Breast epithelium (tissue), 4 donors: ENCODE measurements at places on chromosomes 4 and X. TPM values are rescaled to one million over a fixed set of nuclear protein-coding genes. Genes with fewer than 3 reads are reported as not detected.

Gene ERCC6L
- total RNA-seq, result 0.15 TPM

DNA sequence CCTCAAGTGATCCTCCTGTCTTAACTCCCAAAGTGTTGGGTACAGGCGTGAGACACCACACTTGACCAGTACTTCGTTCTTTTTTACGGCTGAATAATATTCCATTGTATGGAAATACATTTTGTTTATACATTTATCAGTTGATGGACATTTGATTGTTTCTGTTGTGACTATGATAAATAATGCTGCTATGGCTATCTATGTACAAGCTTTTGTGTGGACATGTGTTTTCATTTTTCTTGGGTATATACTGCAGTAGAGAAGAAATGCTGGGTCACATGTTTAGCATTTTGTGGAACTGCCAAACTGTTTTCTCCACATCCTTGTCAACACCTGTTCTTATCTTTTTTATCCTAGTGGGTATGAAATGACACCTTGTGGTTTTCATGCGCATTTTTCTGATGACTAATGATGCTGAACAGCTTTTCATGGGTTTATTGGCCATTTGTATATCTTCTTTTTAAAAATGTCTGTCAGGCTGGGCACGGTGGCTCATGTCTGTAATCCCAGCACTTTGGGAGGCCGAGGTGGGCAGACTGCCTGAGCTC is 37.3 kb downstream of the SAT1 start:
- no peak for DNase-seq

DNA sequence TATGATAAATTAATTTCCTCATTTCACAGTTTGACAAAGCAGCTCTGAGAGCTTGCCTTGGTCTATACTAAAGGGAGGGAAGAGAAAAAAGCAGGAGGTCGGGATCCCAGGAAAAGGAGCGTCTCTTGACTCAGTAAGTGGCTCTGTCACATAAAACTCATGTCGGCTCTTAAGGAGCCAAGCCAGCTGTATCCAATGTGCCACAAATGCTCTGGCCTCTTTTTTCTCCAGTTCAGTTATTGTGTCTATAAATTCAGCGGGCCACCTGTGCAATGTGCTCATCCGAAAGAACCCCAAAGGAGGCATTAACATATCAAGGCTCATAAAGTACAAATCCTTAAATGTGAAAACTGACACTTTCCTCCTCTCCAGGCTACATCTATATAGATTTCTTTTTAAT is 337.7 kb upstream of the FAM241A start:
- no peak for DNase-seq

DNA sequence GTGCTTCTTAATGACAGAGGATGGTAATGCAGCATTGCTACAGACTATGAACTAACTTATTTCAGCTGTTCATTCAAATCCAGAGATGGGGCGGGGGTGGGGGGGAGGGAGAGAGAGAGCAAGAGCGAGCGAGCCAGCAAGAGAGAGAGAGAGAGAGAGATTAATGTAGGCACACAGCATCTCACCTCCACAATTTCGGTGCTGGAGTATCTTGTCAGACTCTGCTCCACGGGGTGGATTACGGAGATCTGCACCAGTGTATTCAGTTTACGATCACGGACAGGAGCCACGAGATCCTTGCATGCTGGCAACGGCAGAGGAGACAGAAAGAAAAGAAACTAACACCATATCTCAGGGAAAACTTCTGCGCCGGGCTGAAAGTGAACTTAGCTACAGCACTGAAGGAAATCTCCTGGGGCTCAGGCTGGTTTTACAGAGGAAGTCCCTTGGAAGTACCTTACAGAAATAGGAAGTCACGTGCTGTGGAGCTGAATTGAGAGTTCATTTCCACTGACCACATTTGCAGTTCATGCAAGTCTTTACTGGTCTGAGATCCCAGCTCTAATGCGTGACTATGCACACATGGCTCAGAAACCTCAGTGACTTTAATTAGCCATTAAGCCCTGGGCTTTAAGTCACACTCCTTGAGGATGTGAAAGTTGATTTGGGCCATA is 440.9 kb downstream of the INPP4B start:
- DNase-seq, result peak; percentile 35

Gene SPANXC
- not detected for total RNA-seq

DNA sequence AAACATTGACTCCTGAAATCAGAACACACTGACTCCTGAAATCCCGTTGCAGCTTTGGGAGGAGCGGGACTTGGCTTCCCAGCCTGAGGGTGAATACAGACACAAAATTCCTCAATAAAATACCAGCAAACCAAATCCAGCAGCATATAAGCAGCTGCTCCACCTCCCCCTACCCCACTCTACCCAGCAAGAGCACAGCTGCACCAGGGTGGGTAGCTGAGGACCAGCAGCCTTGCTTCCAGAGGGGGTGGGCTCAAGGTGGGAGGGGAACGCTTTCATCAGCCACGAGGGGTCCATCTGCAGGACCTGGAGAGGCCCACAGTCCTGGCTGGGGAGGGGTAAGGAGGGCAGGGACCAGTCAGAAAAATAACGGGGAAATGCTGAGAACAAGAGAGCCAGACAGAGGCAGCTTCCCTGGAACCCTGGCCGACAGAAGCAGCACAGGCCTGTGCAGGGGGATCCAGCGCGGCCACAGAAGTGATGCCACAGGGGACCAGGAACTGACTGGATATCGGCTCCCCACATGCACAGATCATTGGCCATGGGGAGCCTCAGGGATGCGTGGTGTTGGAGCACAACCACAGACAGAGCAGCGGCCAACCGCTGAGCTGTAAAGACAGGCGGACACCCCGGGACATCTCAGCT is 49.8 kb downstream of the FGFRL1 start:
- peak; percentile 20 for DNase-seq

DNA sequence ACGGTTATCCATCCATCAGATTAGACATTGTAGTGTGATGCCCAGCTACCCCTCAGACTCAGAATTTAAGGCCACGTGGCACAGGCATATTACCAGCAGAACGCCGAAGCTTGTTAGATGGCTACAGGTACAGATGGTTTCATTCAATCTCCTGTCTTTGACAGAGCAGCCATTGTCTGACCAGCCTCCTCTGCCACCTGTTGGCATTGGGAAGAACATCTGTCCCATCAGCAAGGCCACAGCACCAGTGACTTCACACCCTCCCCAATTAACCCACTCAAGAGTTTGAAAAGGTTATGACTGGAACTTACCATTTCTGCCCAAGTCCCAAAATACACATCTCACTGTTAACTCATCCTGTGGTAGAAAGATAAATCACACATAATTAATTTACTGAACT is 22.0 kb upstream of the PHKA2 start:
- DNase-seq, result no peak

Gene TLR3
- total RNA-seq, result 7.4 TPM

Gene FDCSP
- total RNA-seq, result not detected

DNA sequence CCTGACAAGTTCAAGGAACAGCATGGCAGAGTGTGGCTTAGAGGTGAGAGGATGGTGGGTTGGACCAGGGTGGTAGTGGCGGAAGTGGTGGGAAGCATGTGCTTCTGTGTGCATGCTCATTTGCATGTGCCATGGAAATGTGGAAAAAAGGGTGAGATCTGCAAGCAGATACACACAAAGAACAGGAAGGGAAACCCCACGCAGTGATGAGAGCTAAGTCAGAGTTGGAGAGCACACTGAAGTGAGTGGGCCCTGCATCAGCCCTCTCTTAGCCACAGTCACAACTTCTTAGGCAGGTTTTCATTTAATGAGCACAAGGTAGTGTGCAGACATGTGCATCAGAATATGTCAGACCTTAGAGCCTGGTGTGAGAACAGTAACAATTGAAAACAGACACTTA is 483.8 kb downstream of the AFF2 start:
- no peak for DNase-seq

Gene FAM47E
- total RNA-seq, result 17.9 TPM

DNA sequence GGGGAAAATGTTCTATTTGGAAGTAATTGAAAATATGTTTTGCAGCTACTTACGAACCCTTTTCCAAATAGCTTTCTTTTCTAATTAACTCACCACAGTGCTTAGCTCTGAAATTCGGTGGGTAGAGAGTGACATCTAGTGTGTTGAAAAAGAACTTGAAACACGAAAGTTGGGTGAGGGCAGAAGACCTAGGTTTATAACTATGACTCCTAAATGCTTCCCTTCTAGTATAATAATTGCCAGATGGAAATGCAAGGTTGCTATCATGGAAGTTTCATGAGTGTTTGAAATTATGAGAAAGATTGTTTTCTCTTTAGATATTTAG is 77.3 kb upstream of the NOCT start:
- no peak for DNase-seq

GRCh38 chr4:153518637-153519389 is 52.7 kb downstream of the TMEM131L start:
- DNase-seq, result no peak

GRCh38 chrX:42678133-42678532 is 99.8 kb downstream of the PPP1R2C start:
- DNase-seq, result no peak

Gene METAP1
- 22.9 TPM for total RNA-seq

DNA sequence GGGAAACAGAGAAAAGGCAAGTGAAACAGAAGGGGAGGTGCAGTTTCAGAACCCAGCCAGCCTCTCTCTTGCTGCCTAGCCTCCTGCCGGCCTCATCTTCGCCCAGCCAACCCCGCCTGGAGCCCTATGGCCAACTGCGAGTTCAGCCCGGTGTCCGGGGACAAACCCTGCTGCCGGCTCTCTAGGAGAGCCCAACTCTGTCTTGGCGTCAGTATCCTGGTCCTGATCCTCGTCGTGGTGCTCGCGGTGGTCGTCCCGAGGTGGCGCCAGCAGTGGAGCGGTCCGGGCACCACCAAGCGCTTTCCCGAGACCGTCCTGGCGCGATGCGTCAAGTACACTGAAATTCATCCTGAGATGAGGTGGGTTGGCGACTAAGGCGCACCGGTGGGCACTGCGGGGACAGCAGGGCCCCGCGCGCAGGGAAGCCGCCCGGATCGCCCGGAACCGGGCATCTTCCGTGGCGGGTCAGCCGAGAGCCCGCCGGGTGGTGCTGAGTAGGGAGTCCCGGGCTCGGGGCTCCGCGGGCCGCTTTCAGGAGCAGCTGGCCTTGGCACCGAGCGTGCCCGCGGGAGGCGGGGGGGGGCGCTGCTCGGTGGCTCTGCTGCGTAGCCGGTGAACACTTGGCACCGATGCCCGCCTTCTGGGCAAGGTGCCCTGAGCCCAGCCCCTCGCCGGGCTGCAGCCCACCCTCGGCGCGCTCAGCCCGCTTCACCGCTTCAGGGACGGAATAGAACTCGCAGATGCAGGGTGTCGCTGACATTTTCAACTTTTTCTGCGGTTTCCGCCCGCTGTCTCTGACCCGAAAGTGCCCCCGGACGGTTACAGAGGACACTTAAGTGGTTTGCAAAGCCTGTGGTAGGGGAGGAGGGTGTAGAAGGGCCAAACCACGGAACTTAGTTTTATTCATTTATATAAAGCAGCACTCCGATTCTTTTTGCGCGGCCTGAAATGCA is at the start of gene CD38:
CD38 (plus strand) TSS at position 40 of the 953 bp plus-strand sequence; CDS start at position 127, 87 bp downstream.
- no peak for DNase-seq

DNA sequence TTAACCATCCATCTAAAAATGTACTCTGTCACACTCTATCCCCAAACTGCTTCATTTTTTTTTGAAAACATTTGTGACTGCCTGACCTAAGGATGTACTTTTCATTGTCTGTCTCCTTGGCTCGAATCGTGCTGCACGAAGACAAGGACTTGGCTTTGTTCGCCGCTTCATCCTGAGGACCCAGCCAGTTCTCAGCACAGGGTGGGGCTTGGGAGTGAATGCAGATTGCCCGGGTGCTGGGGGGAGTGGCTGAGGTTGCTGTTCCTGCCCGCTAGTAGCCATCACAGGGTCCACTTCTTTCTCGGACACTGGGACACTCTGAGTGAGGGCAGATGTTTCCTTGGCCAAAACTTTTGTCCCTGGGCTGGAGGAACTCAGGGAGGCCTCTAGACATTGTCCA is 70.1 kb upstream of the CLCN4 start:
- no peak for DNase-seq

Gene RAB33A
- 2.6 TPM for total RNA-seq

Gene RAI2
- total RNA-seq, result 18.0 TPM

DNA sequence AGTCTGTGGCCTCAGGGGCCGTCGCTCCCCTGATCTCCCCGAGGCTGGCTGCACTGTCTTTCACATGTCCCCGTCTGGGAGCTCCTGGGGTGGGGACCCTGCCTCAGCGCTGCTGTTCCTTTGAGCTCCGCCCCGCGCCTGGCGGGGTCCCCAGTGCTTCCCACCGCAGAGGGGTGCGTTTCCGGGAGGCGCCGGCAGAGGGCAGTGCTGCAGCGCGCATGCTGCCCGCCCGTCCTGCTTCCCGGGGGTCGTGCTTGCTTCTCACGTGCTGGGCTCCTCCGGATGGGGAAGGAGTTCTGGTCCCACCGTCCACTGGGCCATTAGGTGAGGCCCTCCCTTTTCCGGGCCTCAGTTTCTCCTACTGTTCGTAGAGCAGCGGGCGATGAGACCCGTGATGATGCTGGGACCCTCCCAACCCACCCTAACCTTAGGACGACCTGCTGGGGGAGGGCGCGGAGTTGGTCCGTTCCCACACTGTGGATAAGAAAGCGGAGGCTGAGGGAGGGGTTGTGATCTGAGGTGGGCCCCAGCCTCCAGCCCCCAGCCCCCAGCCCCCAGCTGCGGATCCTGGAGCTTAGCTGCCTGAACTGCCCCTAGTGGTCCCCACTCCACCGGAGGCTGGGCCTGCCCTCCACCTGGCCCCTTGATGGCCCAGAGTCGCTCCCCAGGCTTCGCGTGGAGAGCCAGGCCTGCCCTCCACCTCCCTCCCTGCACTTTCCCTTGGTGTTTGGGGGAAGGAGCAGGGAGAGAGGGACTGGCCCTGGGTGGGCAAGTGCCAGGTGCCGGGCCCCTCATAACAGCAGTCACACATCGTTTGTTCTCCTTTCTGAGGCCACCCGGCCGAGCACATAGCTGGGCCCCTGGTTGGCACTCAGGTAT is 15.3 kb downstream of the CPZ start:
- DNase-seq, result no peak

- no peak for DNase-seq
These were observed 304.5 kb downstream of the PPP3CA start for GRCh38 chr4:101042847-101043246.

DNA sequence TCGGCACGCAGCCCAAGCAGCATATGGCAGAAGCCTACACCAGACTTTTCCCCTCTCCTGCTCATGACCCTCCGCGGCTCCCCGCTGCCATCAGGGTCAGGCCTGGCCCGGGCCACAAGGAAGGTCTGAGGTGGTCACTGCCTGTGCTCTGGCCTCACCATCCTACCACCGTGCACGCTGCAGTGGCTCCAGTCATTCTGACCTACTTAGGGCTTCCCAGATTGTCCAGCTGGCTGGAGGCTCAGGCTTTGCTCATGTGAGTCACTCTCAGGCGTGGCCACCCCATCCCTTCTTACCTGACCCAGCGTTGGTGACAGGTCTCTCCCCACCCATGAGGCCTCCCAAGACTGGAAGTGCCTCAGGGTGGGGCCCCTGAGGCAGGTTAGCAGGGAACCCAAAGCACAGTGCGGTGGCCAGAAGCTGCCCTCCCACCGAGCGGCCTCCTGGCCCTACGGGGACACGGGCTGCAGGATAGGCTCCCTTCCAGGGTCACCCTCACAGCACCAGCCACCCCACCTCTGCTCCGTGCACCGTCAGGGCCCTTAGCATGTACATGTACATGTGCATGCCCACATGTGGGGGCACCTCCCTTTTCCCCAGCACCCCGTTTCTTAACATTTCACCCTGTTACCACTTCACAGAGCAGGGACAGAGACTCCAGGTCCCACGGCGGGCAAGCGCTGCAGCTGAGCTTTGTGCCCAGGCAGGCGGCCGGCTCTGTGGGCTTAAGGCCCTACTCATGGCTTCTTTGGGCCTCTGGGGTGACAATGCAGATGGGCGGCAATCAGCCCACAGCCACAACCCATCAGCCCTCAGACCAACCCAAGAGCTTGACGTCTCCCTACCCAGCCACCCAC is 2.2 kb downstream of the TREX2 start:
- DNase-seq, result no peak

GRCh38 chr4:169314906-169315305 is 44.1 kb upstream of the SH3RF1 start:
- DNase-seq, result peak; percentile 43

Gene TMEM156
- total RNA-seq, result 1.0 TPM
